ENCODE measurements at places on chromosomes 2 and 18. TPM values are rescaled to one million over a fixed set of nuclear protein-coding genes. Genes with fewer than 3 reads are reported as not detected.

CD28 gene
- 0.11 TPM for total RNA-seq

CDK5R2 gene
- 0.26 TPM for total RNA-seq

MEIS1 gene
- total RNA-seq, result 0.48 TPM

TUBA4B gene
- not detected for total RNA-seq

LHCGR gene
- 0.31 TPM for total RNA-seq

TANC1 gene
- total RNA-seq, result 8.5 TPM

SLC14A1 gene
- total RNA-seq, result not detected

- peaks cover 24% of the 10 kb centered on the region for H3K27me3 ChIP-seq
- H3K4me3 ChIP-seq, result no peak overlapping the region
- no peaks in the 10 kb centered on the region for H3K36me3 ChIP-seq
- no peak overlapping the region for H3K27ac ChIP-seq
- peaks cover 44% of the 10 kb centered on the region for H3K4me1 ChIP-seq
These were observed 113.2 kb downstream of the BCL11A start for GRCh38 chr2:60440079-60440766.

- H3K36me3 ChIP-seq, result no peaks in the 10 kb centered on the region
- no peaks in the 10 kb centered on the region for H3K4me1 ChIP-seq
- no peak overlapping the region for H3K27ac ChIP-seq
- H3K4me3 ChIP-seq, result no peak overlapping the region
- DNase-seq, result no peak
These were observed 53.6 kb upstream of the TMEM17 start for GRCh38 chr2:62559582-62559981.

- H3K27ac ChIP-seq, result no peak overlapping the region
- H3K27me3 ChIP-seq, result no peaks in the 10 kb centered on the region
- DNase-seq, result no peak
- no peak overlapping the region for H3K4me3 ChIP-seq
These were observed 27.2 kb upstream of the STAT4 start for GRCh38 chr2:191177751-191178736.

DNA sequence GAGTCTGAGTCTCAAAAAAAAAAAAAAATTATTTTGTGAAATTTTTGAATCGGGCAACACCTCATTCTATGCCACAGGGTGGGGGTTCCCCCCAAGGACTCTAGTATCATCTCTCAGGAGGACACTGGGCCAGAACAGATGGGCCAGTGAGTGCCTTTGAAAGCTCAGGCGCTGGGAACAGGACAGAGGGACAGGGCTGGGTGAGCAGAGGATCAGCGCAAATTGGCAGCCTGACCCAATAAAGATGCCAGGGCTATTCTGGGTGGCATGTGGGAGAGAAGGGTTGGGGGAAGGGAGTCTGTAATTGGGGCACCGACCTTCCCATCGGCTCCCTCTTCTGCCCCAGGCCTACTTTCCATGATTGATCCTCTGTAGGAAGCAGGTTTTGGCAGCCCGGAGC is 44.0 kb downstream of the KIF3C start:
- no peaks in the 10 kb centered on the region for H3K4me1 ChIP-seq
- no peak overlapping the region for H3K27ac ChIP-seq
- H3K27me3 ChIP-seq, result no peaks in the 10 kb centered on the region
- peaks cover 16% of the 10 kb centered on the region for H3K36me3 ChIP-seq

DNA sequence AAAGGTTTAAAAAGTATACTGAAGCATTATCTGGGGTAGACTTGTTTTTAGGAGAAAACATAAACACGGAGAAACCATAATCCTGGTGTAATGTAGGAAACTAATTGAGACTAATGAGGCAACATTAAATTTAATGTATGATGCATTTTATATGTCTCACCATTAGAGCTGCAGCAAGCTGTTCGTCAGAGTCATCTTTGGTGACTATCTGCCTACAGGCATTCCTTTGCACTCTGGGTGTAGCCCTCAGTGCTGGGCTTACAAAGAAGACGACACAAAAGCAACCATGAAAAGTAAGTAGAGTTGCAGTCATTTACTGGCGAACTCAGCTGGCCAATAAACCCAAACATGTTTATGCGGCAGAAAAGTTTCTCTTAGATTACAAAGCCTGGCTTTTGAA is 415.3 kb upstream of the ZEB2 start:
- DNase-seq, result no peak
- no peaks in the 10 kb centered on the region for H3K36me3 ChIP-seq
- no peaks in the 10 kb centered on the region for H3K27me3 ChIP-seq
- no peaks in the 10 kb centered on the region for H3K4me1 ChIP-seq
